Activated T-helper 17 cell treated with anti-CD3 and anti-CD28 coated beads, Interleukin-2, amount 50 U/mL, for 72 hours (primary cell): ENCODE measurements at places on chromosomes 6 and 20. TPM values are rescaled to one million over a fixed set of nuclear protein-coding genes. Genes with fewer than 3 reads are reported as not detected.

- no peak for ATAC-seq
Measured at GRCh38 chr6:118514689-118515088, 33.4 kb upstream of the PLN start.

- ATAC-seq: no peak
Measured at GRCh38 chr20:9134346-9134745, 65.5 kb downstream of the PLCB4 start.

- no peak for ATAC-seq
Measured at GRCh38 chr6:43970068-43970912, 157.0 kb downstream of the MRPL14 start.

DNA sequence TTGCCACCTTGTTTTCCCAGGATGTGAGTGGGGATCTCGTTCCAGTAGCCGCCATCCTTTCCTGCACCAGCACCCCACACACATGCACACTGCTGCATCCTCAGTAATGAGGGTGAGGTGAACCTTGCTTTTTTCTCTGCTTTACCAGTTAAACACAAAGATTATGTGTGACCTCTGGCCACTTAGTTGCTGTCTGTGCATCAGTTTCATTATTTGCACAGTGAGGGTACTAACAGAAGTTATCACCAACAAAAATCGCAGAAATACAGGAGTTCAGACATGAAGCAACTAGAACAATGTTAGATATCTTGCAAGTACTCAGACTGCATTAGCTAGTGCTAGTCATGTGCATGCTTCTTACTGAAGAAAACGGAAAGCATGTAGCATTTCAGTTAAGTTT is 17.4 kb upstream of the DACT2 start:
- ATAC-seq: no peak

DNA sequence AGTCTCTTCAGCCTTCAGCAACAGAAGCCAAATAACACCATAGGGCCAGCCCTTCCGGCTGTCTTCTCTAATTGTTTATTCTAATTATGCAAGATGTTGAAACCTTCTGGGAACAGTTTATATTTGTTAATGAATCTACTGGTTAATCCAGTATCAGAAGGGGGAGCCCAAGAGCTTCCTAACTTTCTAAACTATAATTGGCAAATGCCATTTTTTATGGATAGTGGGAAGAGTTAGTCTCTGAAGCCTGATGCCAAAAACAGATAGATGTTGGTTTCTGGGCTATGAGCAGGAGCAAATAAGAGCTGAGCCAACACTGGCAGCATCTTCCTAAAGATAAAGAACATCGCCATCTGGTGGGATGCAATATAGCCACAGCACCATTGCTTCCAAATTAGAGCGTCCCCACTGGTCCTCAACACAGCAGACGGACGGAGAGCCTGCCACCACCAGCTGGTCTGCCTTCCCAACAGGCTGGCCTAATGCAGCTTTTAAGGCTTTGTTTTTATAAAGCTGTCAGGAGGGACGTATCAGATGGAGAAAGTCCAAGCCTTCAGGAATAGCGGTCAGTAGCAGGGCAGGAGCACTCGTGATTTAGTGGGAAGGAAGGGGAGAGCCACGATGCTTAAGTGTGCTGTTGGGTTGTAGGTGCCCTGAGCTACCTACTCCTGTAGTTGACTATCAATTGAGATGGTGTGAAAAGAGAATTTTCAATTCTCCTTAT is 118.8 kb downstream of the RALGAPA2 start:
- ATAC-seq: no peak

GRCh38 chr6:137861550-137862337 is 5.3 kb upstream of the TNFAIP3 start:
- ATAC-seq: no peak

- ATAC-seq: no peak
Measured at GRCh38 chr6:12342664-12343063, 52.5 kb downstream of the EDN1 start.

The CLPSL2 gene
- not detected for total RNA-seq

GRCh38 chr6:35586542-35586941 is 73.8 kb upstream of the TULP1 start:
- ATAC-seq: no peak

DNA sequence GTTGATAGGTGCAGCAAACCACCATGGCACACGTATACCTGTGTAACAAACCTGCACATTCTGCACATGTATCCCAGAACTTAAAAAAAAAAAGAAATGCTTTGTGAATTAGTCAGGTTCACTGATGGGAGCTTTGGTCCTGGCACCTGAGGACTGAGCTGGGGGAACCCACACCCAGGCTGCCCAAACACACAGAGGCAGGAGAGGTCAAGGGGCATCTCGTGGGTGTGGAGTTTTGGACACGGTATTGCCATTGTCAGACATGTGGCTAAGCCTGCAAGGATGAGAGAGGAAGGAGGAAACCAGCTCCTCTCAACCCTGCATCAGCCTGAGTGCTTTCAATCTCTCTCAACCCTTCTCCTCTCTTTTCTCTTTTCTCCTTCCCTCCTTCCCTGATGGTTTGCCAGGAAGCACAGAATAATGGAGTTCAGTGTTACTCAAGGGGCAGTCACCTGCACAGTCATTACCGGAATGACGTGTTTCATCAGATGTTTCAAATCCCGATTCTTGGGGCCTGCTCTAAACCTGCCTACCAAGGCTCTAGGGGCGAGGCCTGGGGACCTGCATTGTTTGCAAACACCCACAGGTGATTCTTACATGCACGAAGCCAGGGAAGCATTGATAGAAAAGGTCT is 89.9 kb upstream of the NEDD9 start:
- ATAC-seq: no peak
